Stomach (tissue), 19 donors: ENCODE measurements at places on chromosomes 13 and 19. TPM values are rescaled to one million over a fixed set of nuclear protein-coding genes. Genes with fewer than 3 reads are reported as not detected.
A peak's percentile ranks its signal among the peaks of the same experiment; 100 is the strongest.

DNA sequence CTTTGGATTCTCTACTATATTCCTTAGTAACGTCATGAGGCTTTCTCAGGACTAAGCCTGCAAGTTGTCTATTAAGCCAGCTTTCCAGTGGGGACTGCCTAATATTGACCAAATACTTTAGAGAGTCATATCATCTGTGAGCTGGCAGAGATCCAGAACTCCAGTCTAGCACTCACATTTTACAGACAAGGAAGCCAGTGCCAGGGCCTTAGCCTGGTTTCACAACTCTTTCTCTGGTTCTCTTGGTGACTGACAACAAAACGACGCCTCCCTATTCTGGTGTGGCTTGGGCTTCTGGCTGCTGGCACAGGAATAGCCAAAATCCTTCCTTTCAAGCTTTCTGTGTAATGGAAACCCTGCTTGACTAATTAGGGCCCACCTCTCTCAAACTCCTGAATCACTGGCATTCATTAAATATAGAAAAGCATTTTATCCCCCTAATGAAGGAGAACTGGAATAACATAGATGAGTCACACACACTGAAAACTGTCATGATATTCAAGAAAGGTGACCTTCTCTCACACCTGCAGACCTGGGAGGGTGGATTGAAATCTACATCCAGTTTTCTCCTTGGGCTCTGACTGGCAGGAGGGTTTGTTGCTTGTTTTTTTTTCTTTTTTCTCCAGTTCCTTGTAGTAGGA lies 75.2 kb upstream of the UBL3 start:
- peak overlapping the region; percentile 82 for H3K27ac ChIP-seq
- DNase-seq, result peak; percentile 95
- H3K4me3 ChIP-seq, result no peak overlapping the region
- H3K27me3 ChIP-seq, result no peaks in the 10 kb centered on the region
- peaks cover 40% of the 10 kb centered on the region for H3K4me1 ChIP-seq
- no peaks in the 10 kb centered on the region for H3K36me3 ChIP-seq

PET100 gene
- total RNA-seq, result 2.9 TPM

DNA sequence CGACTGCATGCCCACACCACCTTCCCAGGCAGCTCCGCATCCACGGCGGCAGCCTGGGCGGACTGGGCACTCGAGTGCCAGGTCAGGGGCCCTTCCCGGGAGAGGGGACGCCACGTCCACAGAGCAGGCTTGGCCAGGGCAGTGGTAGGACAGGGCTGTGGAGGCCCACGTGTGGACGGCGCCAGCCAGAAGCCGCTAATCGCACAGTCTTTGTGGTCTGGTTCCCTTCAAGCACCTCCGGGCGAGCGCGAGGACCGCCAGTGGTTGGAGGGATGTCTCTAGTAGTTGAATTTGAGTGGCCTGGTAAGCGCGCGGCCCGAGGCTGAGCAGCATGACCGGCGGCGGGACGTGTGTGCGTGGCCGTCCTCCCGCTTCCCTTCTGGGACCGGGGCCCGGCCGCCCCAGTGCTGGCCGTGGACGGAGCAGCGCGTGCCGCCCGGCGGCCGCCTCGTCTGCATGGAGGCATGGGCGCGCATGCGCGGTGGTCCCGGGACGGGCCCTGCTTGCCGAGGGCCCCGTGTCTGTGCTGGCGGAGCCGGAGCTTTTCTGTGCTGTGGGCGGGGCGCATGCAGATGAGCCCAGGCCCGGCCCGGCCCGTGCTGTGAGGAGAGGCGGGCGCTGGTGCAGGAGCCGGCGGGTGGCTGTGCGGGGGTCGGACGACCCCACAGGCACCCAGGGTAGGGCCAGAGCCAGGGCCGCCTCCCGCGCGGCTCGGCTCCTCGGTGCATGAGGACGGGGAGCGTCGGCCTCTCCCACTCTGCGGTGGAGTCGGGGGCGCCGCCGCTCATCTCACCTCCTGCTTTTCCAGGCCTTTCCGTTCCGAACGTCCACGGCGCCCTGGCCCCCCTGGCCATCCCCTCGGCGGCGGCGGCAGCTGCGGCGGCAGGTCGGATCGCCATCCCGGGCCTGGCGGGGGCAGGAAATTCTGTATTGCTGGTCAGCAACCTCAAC lies 8.6 kb downstream of the PTBP1 start:
- no peak overlapping the region for H3K27ac ChIP-seq
- peaks cover 30% of the 10 kb centered on the region for H3K4me1 ChIP-seq
- peaks cover 94% of the 10 kb centered on the region for H3K36me3 ChIP-seq
- H3K27me3 ChIP-seq, result no peaks in the 10 kb centered on the region
- no peak overlapping the region for H3K4me3 ChIP-seq

DCT gene
- total RNA-seq, result not detected

ZNF358 gene
- total RNA-seq, result 66.1 TPM

- H3K27me3 ChIP-seq, result peaks cover 13% of the 10 kb centered on the region
- no peak for DNase-seq
- peaks cover 50% of the 10 kb centered on the region for H3K4me1 ChIP-seq
- H3K36me3 ChIP-seq, result peaks cover 55% of the 10 kb centered on the region
- no peak overlapping the region for H3K4me3 ChIP-seq
These were observed 636 bp upstream of the RNF225 start for GRCh38 chr19:58394821-58395219.

- DNase-seq, result no peak
- no peak overlapping the region for H3K4me3 ChIP-seq
- H3K36me3 ChIP-seq, result no peaks in the 10 kb centered on the region
- H3K4me1 ChIP-seq, result no peaks in the 10 kb centered on the region
- no peak overlapping the region for H3K27ac ChIP-seq
These were observed 561.0 kb downstream of the TBC1D4 start for GRCh38 chr13:74920920-74921319.

ZNF440 gene
- 53.2 TPM for total RNA-seq

GRCh38 chr13:28716511-28716910 lies 2.3 kb downstream of the SLC46A3 start:
- H3K4me1 ChIP-seq, result peaks cover 31% of the 10 kb centered on the region
- no peak for DNase-seq
- H3K27me3 ChIP-seq, result no peaks in the 10 kb centered on the region
- H3K36me3 ChIP-seq, result no peaks in the 10 kb centered on the region
- peak overlapping the region; percentile 94 for H3K27ac ChIP-seq

LCP1 gene
- 27.2 TPM for total RNA-seq

DNA sequence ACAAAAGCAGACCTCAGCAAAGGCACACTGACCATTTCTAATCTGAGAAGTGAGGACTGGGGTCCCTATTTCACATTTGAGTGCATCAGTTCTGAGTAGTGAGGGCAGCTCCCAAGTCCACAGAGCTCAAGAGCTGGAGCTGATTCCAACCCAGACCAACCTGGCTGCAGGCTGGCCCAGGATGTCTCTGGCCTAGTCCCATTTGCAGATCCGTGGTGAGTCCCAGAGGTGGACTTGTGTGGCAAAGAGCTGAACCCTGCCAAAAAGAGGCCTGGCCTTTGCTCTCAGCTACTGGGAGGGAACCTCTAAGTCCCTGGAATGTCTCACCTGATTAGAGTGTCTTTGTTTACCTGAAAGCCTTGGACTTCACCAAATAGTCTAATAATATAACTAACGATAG lies 14.6 kb downstream of the SIGLEC7 start:
- no peaks in the 10 kb centered on the region for H3K27me3 ChIP-seq
- DNase-seq, result no peak
- H3K36me3 ChIP-seq, result no peaks in the 10 kb centered on the region
- H3K4me1 ChIP-seq, result no peaks in the 10 kb centered on the region
- H3K27ac ChIP-seq, result no peak overlapping the region

IL12RB1 gene
- total RNA-seq, result 9.3 TPM

DNA sequence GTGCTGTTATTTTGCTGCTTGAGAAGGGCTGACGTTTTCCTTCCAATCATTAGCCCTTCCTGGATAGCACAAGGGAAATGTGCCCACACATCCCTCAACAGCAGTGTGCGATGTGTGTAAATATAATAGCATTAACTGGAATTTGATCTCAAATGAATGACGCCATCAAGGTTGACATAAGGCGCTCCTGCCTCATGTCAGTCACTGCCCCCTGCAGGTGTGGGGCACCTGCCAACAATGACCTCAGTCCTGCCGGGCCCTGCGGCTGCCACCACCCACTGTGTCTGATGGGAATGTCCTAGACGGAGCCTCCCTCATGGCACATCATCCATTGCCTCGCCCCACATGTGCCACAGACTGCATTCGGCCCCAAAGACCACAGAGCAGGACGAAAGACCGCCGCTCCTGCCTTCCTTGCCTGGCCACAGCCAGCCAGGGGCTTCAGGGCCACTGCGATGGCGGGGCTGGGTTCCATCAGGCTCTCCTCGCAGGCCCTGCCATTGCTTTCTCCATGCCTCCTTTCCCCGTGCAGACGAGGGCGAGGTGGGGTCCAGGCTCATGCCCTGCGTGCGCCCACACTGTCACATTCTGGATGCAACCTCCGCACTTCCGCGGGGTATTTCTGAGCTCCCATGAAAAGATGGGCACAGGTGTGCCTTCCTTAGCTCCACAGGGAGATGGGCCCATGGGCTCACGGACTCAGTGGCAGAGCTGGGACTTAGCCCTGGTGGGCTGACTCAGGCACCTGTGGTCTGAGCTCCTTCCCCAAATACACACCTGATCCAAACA lies 146.7 kb downstream of the SOX1 start:
- no peak overlapping the region for H3K4me3 ChIP-seq
- H3K36me3 ChIP-seq, result no peaks in the 10 kb centered on the region

FLT1 gene
- total RNA-seq, result 18.8 TPM

GPR12 gene
- not detected for total RNA-seq

DNA sequence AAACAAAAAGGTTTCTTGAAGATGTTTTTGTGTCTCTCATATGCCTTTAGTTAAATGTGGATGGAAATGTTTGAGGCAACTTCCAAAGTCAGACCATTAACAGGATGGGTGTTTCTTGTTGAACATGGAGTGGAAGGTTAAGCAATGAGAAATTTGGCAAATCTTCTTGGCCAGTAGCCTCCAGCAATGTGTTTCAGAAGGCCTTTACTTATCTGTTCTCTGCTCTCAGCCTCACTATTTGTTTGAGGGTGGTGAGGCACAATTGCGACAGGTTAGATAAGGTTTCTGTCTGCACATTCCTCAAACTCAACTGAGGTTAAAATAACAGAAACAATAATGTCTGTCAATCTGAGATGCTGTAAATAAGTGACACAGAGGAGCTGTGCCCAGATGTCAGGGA lies 1019.0 kb downstream of the DIAPH3 start:
- H3K36me3 ChIP-seq, result no peaks in the 10 kb centered on the region
- H3K4me1 ChIP-seq, result no peaks in the 10 kb centered on the region
- no peak overlapping the region for H3K4me3 ChIP-seq
- no peaks in the 10 kb centered on the region for H3K27me3 ChIP-seq

DNA sequence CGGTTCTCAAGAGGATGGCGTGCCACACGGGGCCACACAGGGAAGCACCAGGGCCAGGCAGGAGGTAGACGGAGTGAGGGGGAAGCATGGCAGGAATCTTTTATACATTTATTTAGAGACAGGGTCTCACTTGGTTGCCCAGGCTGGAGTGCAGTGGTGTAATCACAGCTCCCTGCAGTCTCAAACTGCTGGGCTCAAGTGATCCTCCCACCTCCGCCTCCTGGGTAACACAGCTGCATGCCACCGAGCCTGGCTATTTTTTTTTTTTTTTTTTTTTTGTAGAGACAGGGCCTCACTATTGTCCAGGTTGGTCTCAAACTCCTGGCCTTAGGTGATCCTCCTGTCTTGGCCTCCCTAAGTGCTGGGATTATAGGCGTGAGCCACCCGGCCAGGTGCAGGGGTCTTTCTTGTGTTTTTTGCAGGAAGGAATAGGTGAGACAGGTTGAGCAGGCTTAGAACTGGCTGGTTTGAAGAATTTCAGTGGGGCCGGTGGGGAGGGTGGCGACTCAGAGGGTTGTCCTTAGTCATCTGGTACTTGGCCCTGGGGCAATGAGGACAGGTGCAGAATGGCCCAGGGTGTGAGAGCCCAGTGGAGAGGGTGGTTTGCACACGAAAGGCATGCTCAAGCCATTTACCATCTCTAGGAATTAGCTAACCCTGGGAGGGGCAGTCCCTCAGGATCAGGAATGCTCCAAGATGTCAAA lies 7.6 kb downstream of the SSC5D start:
- H3K27ac ChIP-seq, result no peak overlapping the region
- peaks cover 12% of the 10 kb centered on the region for H3K4me1 ChIP-seq
- no peak overlapping the region for H3K4me3 ChIP-seq
- H3K36me3 ChIP-seq, result peaks cover 23% of the 10 kb centered on the region
